ENCODE measurements at places on chromosomes 2 and 18. TPM values are rescaled to one million over a fixed set of nuclear protein-coding genes. Genes with fewer than 3 reads are reported as not detected.

EFEMP1 gene
- total RNA-seq, result 14.0 TPM

CIDEA gene
- total RNA-seq, result not detected

DNA sequence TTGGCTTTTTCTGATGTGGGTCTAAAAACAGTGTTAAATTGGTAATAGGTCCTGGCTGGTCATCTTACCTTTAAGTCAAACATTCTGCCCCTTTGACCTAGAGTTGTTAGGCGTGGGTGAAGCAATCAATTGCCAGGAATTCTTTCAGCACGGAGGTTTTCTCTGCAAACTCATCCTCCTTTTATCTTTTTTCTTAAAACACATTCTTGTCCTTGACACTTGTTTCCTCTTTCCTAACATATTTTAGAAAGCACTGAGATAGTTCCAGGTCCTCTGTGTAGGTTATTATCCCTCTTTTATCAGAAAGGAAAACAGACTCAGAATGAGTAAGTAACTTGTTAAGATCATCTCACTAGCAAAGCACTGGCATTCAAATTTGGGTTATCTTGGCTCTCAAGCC, 18.6 kb upstream of the AP1S3 start:
- no peak overlapping the region for H3K27ac ChIP-seq
- no peak overlapping the region for H3K4me3 ChIP-seq
- no peaks in the 10 kb centered on the region for H3K4me1 ChIP-seq
- no peak for DNase-seq
- no peaks in the 10 kb centered on the region for H3K36me3 ChIP-seq
- no peaks in the 10 kb centered on the region for H3K27me3 ChIP-seq

- 0 out of 2 replicates have a peak, but pooled peaks cover 2% of the 10 kb centered on the region for H3K36me3 ChIP-seq
- H3K4me3 ChIP-seq, result no peak overlapping the region
- H3K4me1 ChIP-seq, result peaks cover 7% of the 10 kb centered on the region
- no peak overlapping the region for H3K27ac ChIP-seq
- no peaks in the 10 kb centered on the region for H3K27me3 ChIP-seq
Measured at GRCh38 chr2:205357732-205358131, 324.6 kb upstream of the NRP2 start.

- no peak overlapping the region for H3K4me3 ChIP-seq
- H3K27me3 ChIP-seq, result no peaks in the 10 kb centered on the region
- no peak overlapping the region for H3K27ac ChIP-seq
- H3K36me3 ChIP-seq, result no peaks in the 10 kb centered on the region
- H3K4me1 ChIP-seq, result no peaks in the 10 kb centered on the region
- no peak for DNase-seq
Measured at GRCh38 chr2:16312771-16313170, 352.9 kb downstream of the CYRIA start.
